A673 (cell line): ENCODE measurements at places on chromosomes 6 and 20. TPM values are rescaled to one million over a fixed set of nuclear protein-coding genes. Genes with fewer than 3 reads are reported as not detected.

DNA sequence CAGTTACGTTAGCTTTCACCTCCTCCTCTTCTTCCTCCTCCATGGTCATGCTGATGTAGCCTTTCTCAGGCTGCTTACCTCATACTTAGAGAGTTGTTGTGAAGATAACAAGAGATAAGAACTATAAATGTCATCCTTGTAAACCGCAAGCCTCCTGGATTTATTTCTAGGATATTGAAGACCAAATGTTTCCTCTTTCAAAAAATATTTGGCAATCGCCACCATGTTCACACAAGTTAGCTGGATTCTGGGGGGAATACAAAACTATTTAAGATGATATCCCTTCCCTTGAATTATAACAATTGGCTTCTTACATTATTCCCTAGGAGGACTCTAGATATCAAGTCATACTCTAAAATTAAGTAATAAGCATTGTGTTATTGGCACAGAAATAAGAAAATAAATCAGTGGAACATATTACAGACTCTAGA lies 99.8 kb upstream of the PLEKHG1 start:
- no peak overlapping the region for H3K27ac ChIP-seq
- H3K4me1 ChIP-seq, result no peaks in the 10 kb centered on the region
- H3K4me3 ChIP-seq, result no peak overlapping the region
- H3K27me3 ChIP-seq, result no peaks in the 10 kb centered on the region

DNA sequence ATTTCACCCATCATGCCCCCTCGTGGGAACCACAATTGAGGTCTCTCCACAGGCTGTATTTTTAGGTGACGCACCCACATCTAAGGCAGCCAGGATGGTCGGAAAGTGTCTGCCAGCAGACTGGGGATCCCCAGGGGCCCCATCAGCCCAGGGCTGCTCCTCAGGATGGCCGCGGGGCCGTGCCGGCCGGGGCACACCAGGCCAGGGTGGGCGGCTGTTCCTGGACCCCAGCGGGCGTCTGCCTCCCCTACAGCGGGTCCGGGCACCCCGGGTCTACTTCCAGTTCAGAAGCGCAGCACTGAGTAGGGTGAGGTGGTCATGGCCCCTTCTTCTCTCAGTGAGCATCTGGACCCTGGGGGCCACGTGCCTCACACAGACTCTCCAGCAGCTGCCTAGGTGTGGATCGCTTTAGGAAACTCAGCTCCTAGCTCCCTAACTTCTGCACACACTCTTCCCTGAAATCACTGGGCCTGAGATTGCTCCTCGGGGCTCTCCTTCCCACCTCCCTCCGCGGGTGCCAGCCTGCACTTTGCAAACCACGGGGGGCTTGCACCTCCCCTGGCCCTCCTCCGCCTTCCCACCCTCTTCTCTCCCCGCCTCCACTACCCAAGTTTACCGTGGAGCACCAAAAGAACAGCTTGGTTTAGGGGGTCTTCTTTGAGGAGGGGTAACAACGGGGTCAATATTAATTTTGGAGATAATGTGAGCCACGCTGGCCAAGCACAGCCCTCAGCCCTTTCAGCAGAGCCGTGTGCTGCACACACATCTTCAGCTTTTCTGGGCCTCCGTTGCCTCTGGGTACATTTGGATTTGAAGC lies 14.2 kb upstream of the FOXC1 start:
- no peak overlapping the region for H3K27ac ChIP-seq
- no peak for DNase-seq
- H3K4me3 ChIP-seq, result peak overlapping the region; percentile 37
- no peaks in the 10 kb centered on the region for H3K36me3 ChIP-seq
- H3K27me3 ChIP-seq, result peaks cover 53% of the 10 kb centered on the region

MUCL3 gene
- total RNA-seq, result not detected in 2 replicates

TAP1 gene
- total RNA-seq, result 11.7 and 12.3 TPM in 2 replicates

DNA sequence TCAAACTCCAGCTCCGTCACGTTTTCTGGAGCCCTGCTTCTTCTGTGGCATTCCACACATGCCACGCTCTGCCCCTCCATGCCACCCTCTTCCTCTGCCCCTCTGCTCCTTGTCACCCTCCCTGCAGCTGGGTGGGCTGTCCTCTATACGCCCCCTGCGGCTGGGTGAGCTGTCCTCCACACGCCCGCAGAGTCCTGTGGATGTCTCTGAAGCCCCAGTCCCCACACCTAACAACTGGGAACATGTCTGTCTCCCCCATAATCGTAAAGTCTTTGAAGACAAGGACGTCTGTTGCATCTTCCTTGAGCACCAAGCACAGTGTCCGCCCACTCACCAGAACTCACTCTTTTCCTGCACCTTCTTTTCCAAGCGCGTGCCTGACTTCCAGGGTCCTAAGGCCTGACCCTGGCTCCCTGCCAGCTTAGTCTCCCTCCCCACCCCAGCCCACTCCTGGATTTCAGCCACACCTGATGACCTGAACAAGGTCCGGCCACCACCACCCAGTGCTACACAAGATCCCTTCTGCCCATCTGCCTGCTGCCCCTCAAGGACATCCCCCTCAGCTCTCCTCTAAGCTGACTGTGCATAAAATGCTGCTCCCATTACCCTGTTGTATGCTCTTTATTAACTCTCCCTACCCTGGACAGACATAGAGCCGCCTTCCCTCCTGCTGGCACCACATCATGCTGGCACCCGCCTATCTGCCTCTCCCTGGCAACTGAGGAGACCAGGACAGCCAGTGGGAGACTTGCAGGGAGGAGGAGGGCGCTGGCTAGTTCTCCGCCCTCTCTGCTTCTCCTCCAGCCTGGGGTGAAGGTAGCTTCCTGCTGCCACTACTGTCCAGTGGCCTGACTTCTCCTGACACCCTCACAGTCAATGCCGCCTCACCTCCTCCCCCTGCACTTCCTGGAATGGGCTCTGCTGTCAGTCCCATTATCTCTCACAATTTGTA lies 10.7 kb upstream of the PRR18 start:
- no peaks in the 10 kb centered on the region for H3K27me3 ChIP-seq
- H3K4me3 ChIP-seq, result no peak overlapping the region
- no peak overlapping the region for H3K27ac ChIP-seq

DNA sequence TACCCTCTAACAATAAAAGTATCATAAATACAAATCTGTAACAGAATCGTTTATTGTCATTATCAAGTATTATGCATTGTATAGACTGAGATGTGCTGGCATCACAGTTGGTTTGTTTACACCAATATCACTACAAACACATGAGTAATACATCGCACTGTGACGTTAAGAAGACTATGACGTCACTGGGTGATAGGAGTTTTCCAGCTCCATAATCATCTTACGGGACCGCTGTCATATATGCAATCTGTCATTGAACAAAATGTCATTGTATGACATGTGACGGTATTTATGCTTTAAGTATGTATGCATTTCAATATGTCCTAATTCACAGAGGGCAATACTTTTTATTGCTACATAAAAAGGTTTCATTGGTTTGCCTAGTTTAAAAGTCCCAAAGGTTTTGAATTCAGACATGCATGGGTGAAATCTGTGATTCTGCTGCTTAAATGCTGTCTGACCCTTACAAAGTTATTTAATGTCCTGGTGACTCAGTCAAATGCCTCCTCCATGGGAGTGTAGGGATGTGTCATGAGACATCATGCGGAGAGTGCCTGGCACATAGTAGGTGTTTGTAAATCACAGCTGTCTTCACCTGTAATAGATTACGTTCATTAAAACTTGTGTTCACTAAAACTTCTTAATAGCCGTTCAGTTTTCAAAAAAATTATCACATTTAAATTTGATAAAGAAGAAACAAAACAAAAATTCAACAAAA lies 160.7 kb upstream of the PDE10A start:
- H3K36me3 ChIP-seq, result no peaks in the 10 kb centered on the region
- no peaks in the 10 kb centered on the region for H3K4me1 ChIP-seq
- H3K27me3 ChIP-seq, result peaks cover 25% of the 10 kb centered on the region
- no peak overlapping the region for H3K4me3 ChIP-seq

- no peaks in the 10 kb centered on the region for H3K27me3 ChIP-seq
- H3K36me3 ChIP-seq, result peaks cover 14% of the 10 kb centered on the region
- H3K27ac ChIP-seq, result peak overlapping the region; percentile 45
- peak; percentile 71 for DNase-seq
- peaks cover 34% of the 10 kb centered on the region for H3K4me1 ChIP-seq
- H3K4me3 ChIP-seq, result no peak overlapping the region
Measured at GRCh38 chr20:17654649-17655285, 27.3 kb downstream of the RRBP1 start.

DNA sequence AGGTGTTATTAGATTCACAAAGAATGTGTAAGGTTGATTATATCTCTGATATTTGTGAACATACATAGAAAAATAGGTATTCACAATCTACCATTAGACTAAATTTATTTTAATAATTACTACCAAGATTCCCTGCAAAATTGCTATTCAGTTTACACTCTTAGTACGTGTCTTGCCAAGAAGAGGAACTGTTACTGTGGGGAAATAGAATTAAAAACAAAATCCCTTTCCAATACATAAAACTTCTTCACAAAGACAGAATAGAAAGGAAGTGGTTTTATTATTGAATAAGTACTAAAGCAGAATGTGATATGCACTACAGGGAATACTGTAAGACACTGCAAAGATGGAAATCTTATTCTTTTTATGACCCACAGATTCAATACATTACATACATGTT lies 17.0 kb downstream of the RAB32 start:
- H3K36me3 ChIP-seq, result no peaks in the 10 kb centered on the region
- H3K27ac ChIP-seq, result no peak overlapping the region
- H3K27me3 ChIP-seq, result no peaks in the 10 kb centered on the region
- no peak for DNase-seq
- H3K4me3 ChIP-seq, result no peak overlapping the region
- H3K4me1 ChIP-seq, result no peaks in the 10 kb centered on the region
